SK-MEL-5 (cell line): ENCODE measurements at places on chromosomes 13 and 19. TPM values are rescaled to one million over a fixed set of nuclear protein-coding genes. Genes with fewer than 3 reads are reported as not detected.

The LIM2 gene
- not detected in 2 replicates for total RNA-seq

The RFXAP gene
- 1.1 and 1.2 TPM in 2 replicates for total RNA-seq

The RAVER1 gene
- 7.3 and 8.1 TPM in 2 replicates for total RNA-seq

The THSD8 gene
- 4.7 TPM in 1 of 2 replicates, not detected in the other for total RNA-seq

The ZNF610 gene
- total RNA-seq, result 2.2 and 3.2 TPM in 2 replicates

The ONECUT3 gene
- total RNA-seq, result not detected in 2 replicates

The EPSTI1 gene
- not detected in 2 replicates for total RNA-seq

The TTC9B gene
- total RNA-seq, result not detected in 2 replicates

The SHC2 gene
- 6.7 and 7.0 TPM in 2 replicates for total RNA-seq

The ZNF575 gene
- total RNA-seq, result not detected in 2 replicates

The ZNF729 gene
- not detected in 2 replicates for total RNA-seq

The PSG7 gene
- total RNA-seq, result not detected in 2 replicates

The VSTM1 gene
- not detected in 2 replicates for total RNA-seq

The C1QTNF9 gene
- not detected in 2 replicates for total RNA-seq
